ENCODE measurements at places on chromosomes 6 and 20.

GRCh38 chr6:170211404-170212025, 79.4 kb downstream of the DLL1 start:
- DNase-seq, result no peak

- no peak for DNase-seq
These were observed 165.2 kb downstream of the BCAS1 start for GRCh38 chr20:53905019-53905819.

DNA sequence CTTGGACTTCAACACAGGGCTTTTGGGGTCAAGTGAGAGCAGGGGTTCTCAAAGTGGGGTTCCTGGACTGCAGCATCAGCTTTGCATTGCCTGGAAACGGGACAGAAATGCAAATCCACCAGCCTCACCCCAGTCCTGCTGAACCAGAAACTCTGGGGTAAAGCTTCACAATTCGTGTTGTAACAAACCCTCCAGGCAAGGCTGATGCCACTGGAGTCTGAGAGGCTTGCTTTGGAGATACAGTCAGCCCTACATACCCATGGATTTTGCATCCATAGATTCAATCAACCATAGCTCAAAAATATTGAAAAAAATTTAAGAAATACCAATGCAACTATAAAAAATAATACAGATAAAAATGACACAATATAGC, 160.4 kb upstream of the ECI2 start:
- no peak for DNase-seq

DNA sequence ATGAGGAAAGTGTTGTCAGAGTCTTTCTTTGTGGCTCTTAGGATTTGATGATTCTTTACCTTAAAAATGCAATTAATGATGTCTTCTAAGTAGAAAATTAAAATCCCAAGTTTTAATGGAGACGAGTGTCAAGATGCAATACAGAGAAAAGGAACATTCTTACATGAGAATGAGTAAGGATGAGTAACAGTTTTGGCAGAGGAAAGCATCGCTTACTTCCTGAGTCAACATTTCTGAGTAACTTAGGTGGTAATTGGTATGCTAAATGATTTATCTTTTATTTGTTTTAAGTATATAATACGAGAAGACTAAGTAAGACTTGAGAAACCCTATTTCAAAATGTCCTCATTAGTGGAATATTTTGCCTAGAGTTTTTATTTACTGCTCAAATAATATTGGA, 101.3 kb downstream of the RTN4IP1 start:
- DNase-seq, result peak; percentile 75

GRCh38 chr6:169964486-169965180, 213.2 kb downstream of the ERMARD start:
- DNase-seq, result no peak

- no peak for DNase-seq
These were observed 153.6 kb downstream of the FOXA2 start for GRCh38 chr20:22430746-22431168.

DNA sequence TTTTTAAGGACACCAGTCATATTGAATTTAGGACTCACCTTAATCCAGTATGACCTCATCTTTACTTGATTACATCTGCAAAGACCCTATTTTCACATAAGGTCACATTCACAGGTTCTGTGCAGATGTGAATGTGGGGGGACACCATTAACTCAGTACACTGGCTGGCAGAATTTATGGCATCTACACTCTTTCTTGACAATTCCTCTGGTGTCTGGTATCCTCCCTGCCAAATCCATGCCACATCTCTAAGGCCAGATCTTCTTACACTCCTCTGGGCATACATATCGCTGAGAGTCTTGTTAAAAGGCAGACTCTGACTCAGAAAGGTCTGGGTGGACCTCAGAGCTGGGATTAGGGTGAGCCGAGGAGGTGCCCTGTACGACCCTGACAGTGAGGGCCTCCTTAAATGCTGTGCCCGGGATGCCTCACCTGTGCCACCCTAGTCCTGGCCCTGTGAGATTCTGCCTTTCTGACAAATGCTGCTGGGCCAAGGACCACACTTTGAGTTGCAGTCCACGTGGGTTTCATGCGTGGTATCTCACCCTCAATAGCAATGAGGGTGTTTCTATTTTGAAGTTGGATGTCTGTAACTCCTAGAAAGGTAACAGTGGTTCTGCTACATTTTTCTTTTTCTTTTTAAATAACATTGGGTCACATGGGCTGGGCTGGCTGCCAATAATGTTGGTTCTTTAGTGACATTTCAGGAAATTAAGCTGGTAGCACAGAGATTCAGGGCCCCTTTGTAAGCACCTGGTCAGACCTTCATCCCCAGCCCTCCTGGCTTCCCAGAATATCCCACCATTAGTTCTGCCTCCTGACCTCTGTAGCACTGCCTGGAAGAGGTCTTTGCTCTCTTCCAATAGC, 17.2 kb upstream of the LRRN4 start:
- no peak for DNase-seq

DNA sequence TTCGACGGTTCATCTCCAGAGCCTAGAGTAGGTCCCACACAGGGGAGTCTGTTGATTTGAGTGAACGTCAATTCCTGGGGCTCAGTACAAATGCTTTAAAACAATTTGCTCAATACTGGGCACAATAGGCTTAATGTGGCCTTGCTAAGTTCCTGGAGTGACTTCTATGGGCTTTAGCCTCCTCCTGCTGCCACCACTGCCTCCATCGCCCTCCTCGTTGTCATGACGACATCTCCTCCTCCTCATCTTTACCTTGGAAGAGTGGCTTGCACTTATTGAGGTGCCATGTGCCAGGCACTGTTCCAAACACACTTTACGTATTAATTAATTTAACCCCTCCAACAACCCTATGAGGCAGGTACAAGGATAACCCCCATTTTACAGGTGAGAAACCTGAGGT, 11.8 kb upstream of the ZMYND8 start:
- DNase-seq, result no peak

- DNase-seq, result no peak
These were observed 54.3 kb downstream of the TCP11 start for GRCh38 chr6:35086636-35087360.

DNA sequence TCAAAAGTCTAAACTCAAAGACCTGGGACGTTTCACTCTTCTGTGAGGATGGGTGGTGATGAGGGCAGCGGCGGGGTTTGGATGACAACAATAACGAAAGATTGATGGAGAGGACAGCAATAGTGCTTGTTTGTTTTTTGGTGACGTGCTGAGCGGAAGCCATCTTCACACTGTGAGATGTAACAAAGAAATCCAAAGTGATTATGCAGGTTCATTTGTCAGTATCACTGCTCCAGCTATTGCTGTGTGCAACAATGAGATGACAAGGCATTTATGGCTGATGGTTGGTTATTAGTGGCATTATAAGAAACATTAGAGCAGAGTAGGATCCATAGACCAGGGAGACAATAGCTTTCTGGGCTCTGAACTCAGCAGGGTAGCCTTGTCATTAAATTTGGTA, 306.7 kb downstream of the RNF144B start:
- no peak for DNase-seq

DNA sequence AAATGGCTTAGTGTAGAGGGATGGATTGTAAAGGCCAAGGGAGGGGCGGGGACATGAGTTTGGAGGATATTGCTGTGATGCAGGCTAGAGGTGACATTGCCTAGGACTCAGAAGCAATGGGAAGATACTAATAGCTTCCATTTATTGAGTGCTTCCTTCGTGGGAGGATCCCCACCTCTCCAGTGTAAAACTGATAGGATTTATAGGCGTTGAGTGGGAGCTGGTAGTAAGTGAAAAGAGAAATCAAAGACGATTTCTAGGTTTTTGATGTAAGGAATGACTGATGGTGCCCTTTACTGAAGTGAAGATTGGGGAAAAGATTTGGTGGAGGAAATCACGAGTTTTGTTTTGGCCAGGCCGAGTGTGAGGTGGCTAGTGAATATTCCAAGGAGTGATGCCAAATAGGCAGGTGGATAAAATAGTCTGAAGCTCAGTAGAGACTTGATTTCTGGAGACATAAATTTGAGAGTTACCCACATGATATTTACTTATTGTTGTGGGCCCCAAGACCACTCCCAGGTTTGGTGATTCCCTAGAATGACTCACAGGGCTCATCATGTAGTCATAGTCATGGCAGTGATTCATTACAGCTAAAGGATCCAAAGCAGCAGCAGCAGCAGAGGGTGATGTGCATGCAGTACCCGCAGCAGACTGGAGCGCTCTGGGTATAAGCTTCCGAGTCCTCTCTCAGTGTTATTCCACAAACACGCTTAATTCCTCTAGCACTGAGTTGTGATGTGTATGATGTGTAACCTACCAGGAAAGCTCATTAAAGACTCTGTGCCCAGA, 10.2 kb downstream of the RPRD1B start:
- DNase-seq, result no peak

DNA sequence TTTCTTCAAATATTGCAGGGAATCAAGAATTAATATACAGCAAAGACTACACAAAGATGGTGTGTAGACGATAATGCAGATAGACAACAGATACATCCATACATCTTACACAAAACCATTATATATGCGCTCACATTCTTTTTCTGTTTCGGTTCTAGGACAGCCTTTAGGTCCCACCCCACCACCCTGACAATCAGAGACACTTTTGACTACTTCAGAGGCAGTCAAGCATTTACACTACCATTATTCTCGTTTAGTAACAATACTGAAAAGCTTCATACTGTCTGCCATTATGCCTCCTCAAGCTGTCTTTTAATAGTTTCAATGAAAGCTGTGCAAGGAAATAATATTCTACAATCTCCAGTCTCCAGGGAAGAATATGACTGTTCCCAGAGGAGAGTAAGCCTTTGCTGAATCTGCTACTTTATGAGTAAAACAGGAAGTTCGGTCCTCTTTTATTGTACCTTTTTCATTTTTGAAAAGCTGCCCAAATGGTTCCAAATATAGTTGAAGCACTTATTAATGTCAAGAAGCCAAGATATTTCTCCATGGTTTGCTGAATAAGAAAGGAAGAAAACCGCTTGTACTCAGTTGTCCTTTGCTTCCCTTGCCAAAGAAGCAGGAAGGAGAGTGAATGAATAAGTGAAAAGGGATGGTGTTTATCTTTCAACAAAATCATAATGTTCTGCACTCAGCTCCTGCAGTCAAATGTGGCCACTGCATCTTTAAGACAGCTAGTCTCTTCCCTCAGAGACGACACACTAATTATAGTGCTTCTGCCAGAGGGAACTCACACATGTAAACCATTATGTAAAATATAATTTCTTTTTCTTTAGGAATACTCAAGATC, 468.3 kb downstream of the CDC5L start:
- no peak for DNase-seq

- no peak for DNase-seq
These were observed 36.3 kb upstream of the DACT2 start for GRCh38 chr6:168355716-168356522.

DNA sequence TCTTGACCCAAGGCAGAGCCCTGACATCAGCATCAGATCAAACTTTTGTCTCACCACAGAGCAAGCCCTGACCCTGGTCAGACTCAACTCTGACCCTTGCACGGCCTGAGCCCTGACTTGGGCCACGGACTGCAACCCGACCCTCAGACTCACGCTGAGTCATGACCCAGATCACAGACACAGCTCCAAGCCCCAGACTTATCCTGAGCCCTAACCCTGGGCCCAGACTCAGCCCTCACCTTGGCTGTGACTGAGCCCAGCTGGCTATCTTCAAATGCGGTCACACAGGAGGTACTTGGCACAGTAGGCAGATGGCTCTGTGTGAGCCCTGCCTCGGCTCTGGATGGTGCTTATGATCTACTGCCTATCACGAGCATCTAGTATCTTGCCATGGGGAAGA, 602.3 kb downstream of the PTPRT start:
- DNase-seq, result no peak

- DNase-seq, result no peak
These were observed 270.3 kb upstream of the ECI2 start for GRCh38 chr6:4405621-4406212.

DNA sequence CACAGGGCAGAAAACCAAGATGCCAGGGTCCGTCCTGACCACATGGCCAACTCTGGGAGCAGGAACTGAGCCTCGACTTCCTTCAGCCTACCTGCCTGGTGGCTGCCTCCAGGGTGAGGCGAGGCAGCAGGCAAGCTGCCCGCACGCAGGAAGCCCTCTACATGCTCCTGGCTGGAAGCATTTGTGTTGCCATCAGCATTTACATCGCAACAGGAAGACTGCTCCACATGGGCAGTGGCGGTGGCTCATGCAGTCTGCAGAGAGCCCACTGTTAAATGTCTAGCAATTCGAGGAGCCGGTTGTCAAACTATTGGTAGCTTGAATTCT, 233.8 kb downstream of the SYNDIG1 start:
- no peak for DNase-seq

DNA sequence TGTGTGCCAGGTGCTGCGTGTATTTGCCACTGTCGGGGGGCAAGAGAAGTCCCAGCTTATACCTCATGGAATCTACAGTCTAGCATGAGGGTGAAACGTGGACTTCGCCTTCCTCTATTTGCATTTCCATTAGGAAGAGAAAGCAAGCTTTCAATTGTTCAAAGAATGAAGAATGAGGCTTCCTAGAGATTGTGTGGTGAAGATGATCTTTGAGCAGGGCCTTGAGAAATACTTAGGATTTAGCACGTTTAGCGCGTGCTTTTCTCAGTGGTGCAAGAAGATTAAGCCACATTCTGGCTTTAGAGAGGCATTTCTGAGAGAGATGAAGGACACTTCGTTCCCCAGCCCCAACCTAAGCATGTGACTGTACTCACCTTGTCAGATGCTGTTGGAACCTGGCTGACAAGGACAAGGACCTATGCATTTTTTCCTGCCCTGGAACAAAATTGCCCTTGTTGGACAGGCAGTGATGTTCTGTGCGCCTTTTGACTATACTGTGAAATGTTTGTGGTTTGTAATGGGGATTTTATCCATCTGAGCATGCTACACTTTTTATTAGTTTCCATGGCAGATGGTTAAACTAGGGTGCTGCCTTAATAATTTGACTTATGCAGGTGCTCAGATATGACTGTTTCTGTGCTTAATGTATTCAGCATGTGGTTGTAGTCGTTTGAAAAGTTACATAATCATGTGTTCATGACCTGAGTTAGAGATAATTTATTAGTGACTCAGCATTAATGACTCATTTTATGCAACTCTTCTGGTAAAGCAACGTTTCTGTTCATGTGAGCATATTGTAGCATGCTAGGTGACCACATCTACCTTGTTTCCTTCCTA, 10.7 kb downstream of the TULP4 start:
- no peak for DNase-seq

- DNase-seq, result no peak
These were observed 119.2 kb downstream of the PDE7B start for GRCh38 chr6:135970750-135971149.

DNA sequence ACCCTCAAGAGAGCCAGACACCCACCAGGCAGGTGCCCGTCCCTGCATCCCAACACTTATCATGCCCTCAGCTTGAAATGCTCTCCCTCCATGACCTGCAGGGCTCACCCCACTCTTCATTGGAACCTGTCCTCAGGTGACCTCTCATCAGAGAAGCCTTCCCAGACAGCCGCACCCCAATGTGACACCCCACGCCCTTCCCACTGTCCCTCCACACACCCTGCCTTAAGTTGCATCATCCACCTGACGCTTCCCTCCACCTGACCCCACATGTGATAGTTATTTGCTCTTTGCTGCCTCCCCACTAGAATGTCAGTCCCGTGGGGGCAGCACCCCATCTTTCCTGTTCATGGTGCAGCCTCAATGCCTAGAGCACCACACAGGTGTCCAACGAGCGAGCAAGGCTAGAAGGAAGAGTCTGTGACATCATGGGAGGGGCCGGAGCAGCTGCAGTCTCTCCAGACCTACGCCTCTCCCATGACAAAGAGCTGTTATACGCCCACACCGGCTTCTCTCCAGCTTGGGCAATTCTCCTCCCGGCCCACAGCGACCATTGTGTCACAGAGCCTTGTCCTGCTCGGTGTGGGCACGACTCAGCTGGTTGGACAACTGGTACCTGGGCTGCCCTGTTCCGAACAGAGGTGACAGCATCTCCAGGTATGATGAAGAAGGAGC, 58.2 kb downstream of the NFATC2 start:
- no peak for DNase-seq

GRCh38 chr20:46767127-46767761, 57.8 kb downstream of the SLC2A10 start:
- DNase-seq, result no peak
